ENCODE measurements at places on chromosomes 4 and X.

- DNase-seq: no peak
Observed at GRCh38 chrX:23887451-23887850, 20.3 kb downstream of the APOO start.

- DNase-seq: no peak
Observed at GRCh38 chr4:145099653-145100052, 1.5 kb downstream of the ABCE1 start.

- no peak for DNase-seq
Observed at GRCh38 chr4:13836946-13837912, 209.7 kb upstream of the BOD1L1 start.

DNA sequence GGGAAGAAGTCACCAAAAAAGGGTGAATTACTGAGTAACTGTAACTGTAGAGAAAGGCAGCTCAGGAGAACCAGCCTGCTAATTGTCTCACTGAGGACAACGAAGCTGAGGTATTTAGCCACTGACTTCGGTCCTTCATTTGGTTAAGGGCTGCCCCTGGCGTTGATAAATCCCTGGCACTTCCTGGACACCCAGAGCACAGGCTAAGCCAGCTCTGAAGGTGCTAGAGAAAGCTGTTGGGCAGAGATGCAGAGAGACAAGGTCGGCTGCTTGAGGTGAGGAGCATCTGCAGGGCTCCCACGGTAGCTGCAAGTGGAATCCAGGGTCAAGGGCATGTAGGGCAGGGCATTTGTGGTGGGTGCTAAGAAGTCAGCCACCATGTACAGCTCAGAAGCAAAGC, 33.4 kb upstream of the AP1S2 start:
- no peak for DNase-seq

- DNase-seq: no peak
Observed at GRCh38 chr4:522438-522837, 23.4 kb downstream of the PIGG start.

GRCh38 chrX:64885850-64886249, 90.4 kb downstream of the ZC4H2 start:
- DNase-seq: no peak

DNA sequence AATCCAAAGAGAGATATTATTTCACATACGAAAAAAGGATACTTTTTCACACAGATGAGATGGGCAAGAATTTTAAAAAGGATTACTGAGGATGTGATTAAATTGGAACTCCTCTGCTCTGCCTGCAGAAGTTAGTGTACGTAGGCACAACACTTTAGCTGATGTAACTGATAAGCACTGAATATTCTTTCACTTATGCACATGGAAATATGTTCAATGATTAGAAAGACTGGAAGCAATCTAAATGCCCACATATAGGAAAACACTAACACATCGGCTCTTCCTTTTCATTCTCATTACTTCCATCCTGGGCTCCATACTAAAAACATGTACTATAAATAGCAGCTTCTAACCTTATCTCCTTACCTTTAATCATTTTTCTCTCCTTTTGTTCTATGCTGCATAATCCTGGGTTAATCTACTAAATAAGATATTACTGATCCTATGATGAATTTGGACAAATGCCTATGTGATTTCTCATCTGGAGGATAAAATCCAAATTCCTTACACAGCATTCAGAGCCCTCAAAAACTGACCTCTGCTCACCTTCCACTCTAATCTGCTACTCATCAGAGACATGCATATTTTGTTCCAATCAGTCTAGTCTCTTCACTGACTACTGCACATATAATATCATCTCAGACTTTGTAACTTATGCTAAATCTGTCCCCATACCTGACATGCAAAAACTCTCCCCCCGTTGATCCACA, 197.8 kb downstream of the PDGFC start:
- no peak for DNase-seq

DNA sequence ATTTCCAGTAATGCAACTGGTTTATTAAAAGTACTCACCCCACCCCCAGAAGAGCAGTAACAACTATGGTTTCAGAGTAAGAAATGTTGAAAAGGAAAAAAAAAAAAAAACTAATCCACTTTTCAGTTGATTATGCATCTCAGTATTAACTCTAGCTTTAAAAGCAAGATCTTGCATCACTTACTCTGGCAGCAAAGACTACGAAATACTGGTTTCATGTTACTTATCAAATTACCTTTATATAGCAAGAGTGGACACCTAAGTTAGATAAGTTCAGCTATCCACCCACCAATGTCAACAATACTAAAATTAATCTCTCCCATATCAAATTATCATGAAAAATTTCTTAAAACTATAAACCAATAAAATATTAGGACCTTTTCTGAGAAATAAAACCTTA, 105.0 kb downstream of the ABCB7 start:
- no peak for DNase-seq

GRCh38 chrX:6374556-6374955, 145.9 kb upstream of the NLGN4X start:
- no peak for DNase-seq

GRCh38 chr4:99664716-99665115, 7.1 kb upstream of the C4orf54 start:
- no peak for DNase-seq

DNA sequence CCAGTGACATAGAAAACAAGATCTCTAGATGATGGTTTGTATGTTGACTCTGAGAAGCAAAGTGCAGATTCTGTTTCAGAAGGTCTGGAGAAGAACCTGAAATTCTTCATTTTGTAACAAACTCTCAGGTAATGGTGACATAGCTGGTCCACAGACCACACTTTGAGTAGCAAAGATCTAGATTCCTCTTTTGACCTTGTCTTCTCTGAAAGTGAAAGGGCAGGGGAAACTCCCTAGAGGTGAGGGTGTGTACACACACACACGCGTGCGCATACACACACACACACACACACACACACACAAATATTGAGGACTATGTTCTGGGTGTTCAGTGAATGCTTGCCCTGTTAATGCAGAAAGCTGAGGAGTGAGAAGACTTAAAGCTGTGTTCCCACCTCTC, 110.1 kb downstream of the NHSL2 start:
- DNase-seq: no peak

GRCh38 chrX:45715748-45716147, 515.1 kb upstream of the DIPK2B start:
- no peak for DNase-seq

GRCh38 chr4:85151371-85151770, 184.9 kb upstream of the WDFY3 start:
- DNase-seq: no peak

- no peak for DNase-seq
Observed at GRCh38 chr4:76377911-76378310, 43.0 kb downstream of the CCDC158 start.
